AG10803 (cell line): ENCODE measurements at places on chromosomes 12 and 14.
A peak's percentile ranks its signal among the peaks of the same experiment; 100 is the strongest.

- DNase-seq, result peak; percentile 16
These were observed 75.5 kb upstream of the CAND1 start for GRCh38 chr12:67193704-67194103.

- DNase-seq, result no peak
These were observed 5.5 kb downstream of the PLEKHG6 start for GRCh38 chr12:6315704-6316597.

- DNase-seq, result no peak
These were observed 226.9 kb downstream of the EPS8 start for GRCh38 chr12:15562263-15562662.

DNA sequence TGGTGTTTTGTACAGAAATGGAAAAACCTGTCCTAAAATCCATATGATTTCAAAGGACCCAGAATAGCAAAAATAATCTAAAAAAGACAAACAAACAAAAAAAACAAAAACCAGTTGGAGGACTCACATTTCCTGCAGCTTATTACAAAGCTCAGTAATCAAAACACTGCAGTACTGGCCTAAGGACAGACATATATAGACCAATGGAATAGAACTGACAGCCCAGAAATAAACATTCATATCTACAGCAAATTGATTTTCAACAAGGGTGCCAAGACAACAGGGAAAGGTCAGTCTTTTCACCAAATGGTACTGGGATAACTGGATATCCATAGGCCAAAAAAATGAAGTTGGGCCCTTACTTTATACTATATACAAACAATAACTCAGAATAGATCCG is 55.0 kb downstream of the TAOK3 start:
- DNase-seq, result no peak

GRCh38 chr12:105587237-105587636 is 256.7 kb downstream of the C12orf75 start:
- DNase-seq, result no peak

GRCh38 chr14:99524091-99524661 is 43.0 kb downstream of the CCNK start:
- DNase-seq, result no peak

DNA sequence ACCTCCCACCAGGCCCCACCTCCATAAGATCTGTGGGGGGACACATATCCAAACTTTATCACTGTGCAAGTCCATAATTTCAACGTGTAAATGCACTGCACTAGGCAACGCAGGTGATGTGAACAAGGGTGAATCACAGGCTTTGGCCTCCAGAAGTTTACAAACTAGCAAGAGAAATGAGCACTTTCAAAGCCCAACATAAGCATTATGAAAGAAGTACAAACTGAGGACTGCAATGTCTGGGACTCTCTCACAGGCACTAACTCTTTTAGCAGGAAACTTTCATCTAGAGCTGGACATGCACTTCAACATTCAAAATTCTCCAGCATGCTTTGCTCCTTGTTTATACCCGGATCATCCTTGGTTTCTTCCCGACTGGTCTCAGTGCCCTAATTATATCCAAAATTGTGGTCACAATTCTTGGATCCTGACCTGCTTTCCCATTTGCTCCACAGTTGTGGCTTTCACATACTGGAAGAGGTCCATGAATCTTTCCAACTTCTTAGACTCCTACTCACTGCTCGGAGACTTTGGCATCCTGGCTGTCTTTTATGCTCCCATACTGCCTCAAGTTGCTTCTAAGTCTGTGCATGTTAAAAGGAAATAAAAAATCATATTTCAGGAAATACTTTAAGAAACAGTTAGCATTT is 44.9 kb upstream of the STRAP start:
- DNase-seq, result peak; percentile 95

DNA sequence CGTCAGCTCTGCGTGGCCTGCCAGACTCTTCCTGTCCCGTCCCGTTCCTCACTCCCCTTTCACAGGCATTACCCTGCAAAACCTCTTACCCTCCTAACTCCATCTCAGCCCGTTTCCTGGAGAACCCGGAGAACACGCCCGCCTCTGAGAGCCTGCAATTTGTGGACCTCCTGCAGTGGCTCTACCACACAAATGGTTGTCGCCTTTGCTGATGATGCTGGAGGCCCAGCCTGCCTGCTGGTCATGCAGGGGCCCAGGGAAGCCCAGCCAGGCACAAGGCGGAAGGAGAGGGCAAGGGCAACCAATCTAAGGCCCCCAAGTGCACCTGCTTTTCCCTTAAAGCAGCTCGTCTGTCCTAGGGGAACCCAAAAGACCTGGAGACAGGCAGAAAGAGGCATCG is 22.5 kb downstream of the RFLNA start:
- no peak for DNase-seq
